ENCODE measurements at places on chromosomes 3 and 15.

DNA sequence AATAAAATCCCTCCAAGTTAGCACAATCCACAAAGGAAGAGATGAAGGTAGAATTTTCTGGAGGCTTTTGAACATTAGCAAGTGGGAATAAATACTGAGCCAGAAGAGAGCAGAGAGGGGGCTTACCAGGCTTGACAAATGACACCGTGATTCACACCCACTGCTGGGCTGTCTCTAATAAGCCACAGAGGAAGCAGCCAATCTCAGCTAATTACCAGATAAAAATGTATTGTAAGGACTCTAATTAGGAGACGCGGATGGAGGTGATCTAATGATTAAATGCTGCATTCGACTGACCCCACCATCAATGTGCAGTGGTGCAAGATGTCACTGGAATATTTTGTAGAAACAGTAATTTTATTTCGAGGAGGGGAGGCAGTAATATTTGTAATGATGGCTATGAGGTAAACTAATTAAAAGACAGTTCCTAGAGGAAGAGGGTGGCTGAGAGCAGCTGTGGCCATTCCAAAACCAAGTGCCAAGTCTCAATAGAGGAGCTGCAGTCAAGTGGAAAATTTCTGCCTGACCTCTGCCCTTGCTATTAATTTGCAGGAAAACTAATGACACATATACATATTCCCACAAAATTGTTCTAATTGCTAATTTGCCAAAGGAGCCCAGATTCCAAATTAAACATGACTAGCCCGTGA lies 602.2 kb downstream of the FOXP1 start:
- DNase-seq = no peak

- peak; percentile 13 for DNase-seq
Measured at GRCh38 chr3:172915911-172916514, 165.5 kb downstream of the ECT2 start.

DNA sequence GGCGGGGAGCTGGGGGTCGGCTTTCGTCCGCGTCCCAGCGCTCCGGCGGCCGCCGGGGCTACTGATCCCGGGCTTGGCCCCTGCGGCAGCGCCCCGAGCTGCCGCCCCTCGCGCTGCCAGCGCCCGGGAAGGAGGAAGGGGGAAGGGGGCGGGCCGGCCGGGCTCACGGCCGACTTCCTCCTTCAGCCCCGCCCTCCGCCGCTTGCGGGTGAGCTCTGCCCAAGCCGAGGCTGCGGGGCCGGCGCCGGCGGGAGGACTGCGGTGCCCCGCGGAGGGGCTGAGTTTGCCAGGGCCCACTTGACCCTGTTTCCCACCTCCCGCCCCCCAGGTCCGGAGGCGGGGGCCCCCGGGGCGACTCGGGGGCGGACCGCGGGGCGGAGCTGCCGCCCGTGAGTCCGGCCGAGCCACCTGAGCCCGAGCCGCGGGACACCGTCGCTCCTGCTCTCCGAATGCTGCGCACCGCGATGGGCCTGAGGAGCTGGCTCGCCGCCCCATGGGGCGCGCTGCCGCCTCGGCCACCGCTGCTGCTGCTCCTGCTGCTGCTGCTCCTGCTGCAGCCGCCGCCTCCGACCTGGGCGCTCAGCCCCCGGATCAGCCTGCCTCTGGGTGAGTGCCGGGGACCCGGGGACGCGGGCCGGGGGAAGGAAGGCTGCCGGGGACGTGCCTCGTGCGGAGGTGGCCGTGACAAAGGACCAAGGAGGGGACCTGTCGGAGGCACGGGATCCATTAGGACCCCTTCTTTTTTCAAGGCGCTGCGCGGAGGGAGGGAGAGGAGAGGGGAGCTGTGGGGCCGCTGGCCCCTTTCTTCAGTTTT lies at the start of gene SEMA4B:
SEMA4B (plus strand) TSS at position 201 of the 814 bp plus-strand sequence; CDS start at position 450, 249 bp downstream.
- no peak for DNase-seq

- DNase-seq = no peak
Measured at GRCh38 chr3:193228206-193228605, 12.8 kb upstream of the PLAAT1 start.

Data from NCI-H2029 treated with DMSO at 0.1 percent for 48 hours (cell line).